Activated naive CD8-positive, alpha-beta T cell treated with anti-CD3 and anti-CD28 coated beads, Interleukin-2, amount 10 ng/mL, durations not matched to agents 7 days and 5 days (primary cell): ENCODE measurements at places on chromosomes 3 and 15. TPM values are rescaled to one million over a fixed set of nuclear protein-coding genes. Genes with fewer than 3 reads are reported as not detected.

Gene DNAJB8
- total RNA-seq = not detected

Gene TERC
- 10.9 TPM for total RNA-seq

Gene PLA2G4D
- total RNA-seq = not detected

Gene BMF
- 20.6 TPM for total RNA-seq

- DNase-seq = no peak
Observed at GRCh38 chr3:13666781-13667709, 118.1 kb downstream of the FBLN2 start.

DNA sequence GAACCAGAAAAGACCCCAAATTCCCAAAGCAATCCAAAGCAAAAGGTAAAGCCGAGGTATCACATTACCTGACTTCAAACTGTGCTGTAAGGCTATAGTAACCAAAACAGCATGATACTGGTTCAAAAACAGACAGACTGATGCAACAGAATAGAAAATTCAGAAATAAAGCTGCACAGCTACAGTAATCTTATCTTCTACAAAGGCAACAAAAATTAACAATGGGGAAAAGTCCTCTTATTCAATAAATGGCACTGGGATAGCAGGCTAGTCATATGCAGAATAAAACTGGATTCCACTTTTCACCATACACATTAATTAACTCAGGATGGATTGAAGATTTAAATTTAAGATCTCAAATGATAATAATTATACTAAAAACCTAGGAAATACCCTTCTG, 392.6 kb upstream of the CBLB start:
- no peak for DNase-seq

DNA sequence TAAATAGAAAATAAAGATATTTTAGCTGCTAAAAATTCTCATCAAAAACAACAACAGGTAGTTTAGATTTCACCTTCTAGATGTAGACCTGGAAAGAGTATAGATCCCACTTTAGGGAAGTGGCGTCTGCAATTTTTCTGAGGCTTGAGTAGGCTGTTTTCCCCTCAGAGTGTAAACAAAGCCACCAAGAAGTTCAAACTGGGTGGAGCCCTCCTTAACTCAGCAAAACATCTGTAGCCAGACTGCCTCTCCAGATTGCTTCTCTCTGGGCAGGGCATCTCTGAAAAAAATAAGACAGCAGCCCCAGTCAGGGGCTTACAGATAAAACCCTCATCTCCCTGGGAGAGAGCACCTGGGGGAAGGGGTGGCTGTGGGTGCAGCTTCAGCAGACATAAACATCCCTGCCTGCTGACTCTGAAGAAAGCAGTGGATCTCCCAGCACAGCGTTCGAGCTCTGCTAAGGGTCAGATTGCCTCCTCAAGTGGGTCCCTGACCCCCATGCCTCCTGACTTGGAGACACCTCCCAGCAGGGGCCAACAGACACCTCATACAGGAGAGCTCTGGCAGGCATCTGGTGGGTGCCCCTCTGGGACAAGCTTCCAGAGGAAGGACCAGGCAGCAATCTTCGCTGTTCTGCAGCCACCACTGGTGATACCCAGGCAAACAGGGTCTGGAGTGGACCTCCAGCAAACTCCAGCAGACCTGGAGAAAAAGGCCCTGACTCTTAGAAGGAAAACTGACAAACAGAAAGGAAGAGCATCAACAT, 259.6 kb downstream of the STXBP5L start:
- no peak for DNase-seq

GRCh38 chr3:176785171-176785570, 412.1 kb downstream of the TBL1XR1 start:
- DNase-seq = no peak

GRCh38 chr3:194067949-194068362, 68.0 kb upstream of the HES1 start:
- no peak for DNase-seq

GRCh38 chr15:39788800-39789565, 6.3 kb upstream of the FSIP1 start:
- no peak for DNase-seq
